ENCODE measurements at places on chromosomes 12 and 14.

DNA sequence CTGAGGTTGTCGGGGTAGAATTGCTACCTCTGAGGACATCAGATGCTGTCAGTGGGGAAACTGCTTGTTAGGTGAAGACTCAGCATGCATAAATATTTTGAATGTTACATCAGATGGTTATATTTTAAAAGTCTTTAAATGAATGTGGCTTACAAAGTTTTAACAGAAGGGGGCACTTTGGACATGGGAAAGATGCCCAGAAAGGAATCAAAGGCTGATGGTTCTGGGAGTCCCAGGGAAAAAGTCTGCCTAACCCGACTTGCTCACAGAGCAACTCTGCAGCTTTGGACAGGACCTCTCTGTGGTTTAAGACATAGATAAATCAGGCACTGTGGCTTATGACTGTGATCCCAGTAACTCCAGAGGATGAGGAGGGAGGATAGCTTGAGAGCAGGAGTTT, 474.9 kb downstream of the ATP23 start:
- no peak for DNase-seq

- DNase-seq = no peak
Observed at GRCh38 chr12:124780336-124780735, 83.3 kb downstream of the SCARB1 start.

- no peak for DNase-seq
Observed at GRCh38 chr12:103288016-103288415, 207.8 kb downstream of the C12orf42 start.

- no peak for DNase-seq
Observed at GRCh38 chr14:61471297-61472005, 150.1 kb downstream of the PRKCH start.

DNA sequence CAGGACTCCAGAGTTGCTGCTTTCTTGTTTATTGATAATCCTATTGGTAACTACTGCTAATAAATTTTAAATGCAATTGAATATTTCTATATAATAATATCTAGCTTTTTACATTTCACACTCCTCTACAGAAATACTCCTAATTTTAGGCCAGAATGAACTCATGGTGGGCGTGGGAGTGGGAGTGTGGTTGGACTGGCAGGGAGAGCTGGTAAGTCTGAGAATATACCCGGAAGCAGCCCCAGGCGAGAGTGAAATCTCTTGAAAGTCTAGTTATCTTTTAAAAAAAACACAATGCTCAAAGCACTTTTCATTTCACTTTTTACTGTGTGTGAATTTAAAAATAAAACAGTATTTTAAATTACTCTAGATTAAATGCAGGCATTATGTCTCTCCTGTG, 4.7 kb downstream of the TMEM263 start:
- DNase-seq = no peak

- DNase-seq = no peak
Observed at GRCh38 chr14:92122761-92123160, 992 bp downstream of the CPSF2 start.

DNA sequence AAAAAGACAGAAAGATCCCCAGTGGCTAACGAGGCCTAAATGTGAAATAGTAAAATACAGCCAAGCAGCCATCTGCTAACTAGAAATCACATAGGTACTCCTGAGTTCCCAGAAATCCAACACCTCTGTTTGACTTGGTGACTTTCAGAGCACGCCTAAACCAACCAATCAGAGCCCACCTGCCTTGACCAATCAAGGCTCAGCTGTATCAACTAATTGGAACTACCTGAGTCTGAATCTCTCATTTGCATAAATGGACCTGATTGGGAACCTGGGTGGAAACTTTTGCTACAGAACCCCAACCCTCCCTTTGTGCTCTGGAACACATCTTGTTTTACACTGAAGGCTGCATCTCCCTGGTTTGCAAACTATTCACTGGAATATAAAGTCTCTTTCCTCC, 5.1 kb upstream of the TCL1B start:
- DNase-seq = no peak

DNA sequence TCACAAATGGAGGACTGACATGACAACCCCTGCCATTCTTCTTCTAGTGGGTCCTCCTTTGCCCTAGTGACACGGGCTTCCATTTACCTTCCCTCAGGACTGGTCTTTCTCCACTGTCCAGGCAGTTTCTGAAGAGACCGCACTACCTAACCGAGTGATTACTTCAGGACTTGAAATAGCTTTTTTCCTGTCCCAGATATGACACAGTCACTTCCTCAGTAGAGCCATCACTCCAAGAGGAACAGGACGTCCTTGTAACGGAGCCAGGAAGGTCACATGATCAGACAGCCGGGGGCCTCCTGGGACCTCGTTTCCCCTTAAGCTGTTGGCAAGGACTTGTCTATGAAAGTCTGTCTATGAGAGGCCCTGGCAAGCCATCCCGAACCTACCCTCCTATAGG, 62.3 kb downstream of the FOS start:
- no peak for DNase-seq

- no peak for DNase-seq
Observed at GRCh38 chr14:94593376-94593748, 12.1 kb downstream of the SERPINA5 start.

DNA sequence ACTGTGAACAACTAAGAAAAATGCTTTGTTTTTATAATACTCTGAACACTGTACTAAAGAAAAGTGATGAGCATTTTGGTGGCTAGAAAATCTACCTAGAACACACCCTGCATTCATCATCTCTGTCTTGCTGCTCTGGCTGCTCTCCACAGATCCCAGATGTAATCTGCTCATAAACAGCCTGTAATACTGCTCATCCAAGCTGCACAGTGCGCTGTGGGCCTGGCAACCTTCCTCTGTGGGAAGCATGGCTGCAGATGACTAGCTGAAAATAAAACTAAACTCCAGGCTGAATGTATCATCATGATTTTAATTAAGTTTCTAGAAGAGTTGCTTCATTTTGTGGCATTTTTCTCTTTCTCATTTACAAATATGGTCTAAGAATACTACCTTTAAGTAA, 200.7 kb downstream of the SLC2A13 start:
- DNase-seq = no peak

DNA sequence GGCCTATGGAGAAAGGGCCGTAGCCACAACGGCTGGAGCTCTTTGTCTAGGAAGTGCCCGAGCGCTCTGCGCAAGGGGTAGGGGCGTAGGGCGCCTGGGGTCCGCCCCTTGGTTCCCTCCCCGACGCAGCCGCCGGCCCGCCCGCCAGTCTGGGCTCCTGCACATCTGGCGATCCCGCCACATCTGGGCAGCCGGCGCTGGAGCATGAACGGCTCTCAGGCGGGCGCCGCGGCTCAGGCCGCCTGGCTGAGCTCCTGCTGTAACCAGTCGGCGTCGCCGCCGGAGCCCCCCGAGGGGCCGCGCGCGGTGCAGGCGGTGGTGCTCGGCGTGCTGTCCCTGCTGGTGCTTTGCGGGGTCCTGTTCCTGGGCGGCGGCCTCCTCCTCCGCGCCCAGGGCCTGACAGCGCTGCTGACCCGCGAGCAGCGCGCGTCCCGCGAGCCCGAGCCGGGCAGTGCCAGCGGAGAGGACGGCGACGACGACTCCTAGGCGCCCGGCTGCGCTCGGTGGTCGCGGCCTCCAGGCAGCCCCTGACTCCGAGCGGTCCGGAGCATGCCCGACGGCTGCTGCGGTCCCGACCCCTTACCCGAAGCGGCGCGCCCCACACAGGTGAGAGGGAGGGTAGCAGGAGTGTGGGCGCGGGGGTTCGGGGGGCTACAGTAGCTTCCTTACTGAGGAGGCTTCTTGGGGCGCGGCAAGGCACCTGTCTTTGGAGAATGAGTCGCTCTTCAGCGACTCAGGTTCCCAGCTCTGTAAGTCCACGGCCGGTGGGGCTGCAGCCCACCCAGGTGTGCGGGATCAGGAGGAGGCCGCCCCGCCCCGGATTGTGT, at the start of gene SMIM41:
Gene SMIM41, plus strand, starts transcription at position 129 of the 827 bp plus-strand sequence. Its CDS starts 76 bp downstream, at position 205.
- DNase-seq = no peak

DNA sequence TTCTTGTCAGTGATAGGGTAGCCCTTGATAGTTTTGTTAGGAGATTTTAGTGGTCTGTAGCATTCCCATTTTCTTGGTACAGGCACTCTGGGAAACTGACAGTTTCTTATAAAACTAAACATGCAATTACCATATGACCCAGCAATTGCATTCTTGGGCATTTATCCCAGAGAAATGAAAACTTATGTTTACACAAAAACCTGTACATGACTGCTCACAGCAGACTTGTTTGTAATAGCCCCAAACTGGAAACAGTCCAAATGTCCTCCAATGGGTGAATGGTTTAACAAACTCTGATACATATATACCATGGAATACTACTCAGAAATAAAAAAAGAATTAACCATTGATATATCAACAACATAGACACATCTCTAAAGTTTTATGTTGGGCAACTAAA, 75.5 kb downstream of the BORCS5 start:
- no peak for DNase-seq

DNA sequence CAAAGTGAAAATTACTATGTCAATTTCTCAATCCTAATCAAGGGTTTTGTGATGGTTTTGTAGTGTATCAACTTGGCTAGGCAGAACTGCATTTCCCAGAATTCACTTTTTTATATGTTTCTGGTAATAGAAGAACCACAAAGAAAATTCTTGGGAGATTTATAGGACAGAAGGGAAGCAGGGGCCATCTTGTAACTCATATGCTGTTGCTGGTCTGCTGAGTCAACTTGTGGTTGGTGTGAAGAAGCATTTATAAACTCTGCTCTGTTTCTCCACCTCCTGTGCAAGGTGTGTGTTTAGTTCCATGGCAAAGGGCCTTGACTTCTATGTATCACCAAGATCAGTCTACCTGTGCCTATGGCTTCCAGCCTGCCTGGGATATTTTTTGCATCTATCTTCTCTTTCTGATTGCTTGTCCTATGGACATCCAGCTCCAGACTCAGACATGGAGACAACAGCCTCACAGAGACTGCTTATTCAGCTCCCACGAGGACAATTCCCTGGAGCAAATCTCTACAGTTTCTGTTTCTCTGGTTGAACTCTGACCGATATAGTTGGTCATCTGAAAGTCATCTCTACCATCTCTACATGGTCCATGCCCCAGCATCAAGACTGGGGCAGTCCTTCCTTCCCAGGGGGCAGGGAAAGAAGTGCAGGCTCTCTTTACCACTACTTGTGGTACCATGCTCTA, 364.3 kb upstream of the DDHD1 start:
- DNase-seq = no peak

DNA sequence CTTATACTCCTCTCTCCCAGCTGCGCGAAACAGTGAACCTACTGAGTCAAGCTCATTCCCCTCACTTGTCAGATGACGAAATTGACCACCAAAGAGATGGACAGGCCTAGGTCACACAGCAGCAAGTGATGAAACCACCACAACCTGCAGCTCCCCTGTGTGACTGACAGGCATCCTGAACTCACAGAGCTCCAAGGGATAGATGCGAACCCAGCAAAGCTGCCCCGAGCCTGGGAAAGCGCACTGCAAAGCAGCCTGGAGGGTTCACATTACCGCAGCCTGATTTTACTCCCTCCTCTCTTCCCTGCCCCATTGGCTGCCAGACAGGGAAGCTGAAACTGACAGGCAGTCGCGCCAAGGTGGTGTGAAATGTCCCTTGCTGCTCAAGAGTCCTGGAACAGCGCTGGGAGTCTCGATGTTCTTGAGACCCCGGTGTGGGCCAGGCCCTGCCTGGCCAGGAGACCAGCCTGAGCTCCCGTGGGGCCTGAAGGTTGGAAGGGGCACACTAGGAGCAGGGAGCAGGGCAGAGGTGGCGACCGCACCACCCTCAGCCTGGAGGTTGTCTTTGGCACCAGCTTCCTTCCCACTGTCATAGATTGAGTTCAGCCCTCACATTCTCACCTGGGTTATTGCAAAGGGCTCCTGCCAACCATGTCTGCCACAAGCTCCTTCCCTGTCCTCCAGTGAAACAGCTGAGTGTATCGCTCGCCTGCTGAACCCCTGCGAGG, 36.3 kb downstream of the SNRNP35 start:
- DNase-seq = no peak

- no peak for DNase-seq
Observed at GRCh38 chr14:24162093-24162492, 1.0 kb downstream of the IRF9 start.

DNA sequence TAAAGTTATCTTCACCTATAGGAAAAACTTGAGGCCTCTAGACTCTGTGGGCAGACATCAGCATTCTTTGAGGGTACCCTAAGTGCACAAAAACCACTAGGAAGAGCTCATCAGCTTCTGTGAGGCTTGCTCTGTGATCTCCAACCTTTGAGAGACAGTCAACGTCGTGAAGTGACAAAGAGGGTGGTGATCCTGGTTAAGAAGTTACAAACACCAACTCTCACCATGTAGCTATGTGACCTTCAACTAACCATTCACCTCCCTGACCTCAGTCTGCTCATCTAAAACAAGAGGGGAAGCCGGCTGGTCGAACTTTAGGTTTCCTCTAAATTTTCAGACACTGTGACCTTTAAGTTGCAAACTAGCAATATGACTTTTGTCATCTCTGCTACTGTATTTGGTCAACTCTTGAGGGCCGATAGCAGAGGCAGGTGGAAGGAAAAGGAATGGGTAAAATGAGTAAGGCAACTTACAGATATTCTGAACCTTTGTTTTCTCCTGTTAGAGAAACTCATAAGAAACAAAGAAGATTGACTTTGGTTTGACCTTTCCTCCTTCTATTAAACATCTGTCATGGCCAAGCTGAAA, 103.2 kb upstream of the PARP11 start:
- no peak for DNase-seq

- DNase-seq = no peak
Observed at GRCh38 chr12:130133851-130134562, 28.3 kb upstream of the FZD10 start.

DNA sequence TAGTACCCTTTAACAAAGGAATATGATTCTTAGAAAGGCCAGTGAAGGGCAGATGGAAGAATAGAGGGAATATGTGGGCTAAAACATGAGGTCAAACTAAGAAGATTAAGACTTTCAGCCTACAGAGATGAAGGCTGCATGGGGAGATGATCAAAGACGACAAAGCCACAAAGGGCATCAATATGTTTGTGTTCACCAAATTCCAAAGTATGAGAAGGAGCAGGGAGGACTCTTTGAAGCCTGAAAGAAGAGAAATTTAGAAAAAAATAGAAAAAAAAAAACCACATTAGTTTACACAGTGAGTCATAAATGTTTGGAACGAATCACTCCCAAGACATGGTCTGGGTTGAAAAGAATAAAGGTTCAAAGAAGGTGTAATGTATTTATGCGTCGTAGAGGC, 131.8 kb downstream of the NEDD1 start:
- DNase-seq = no peak

DNA sequence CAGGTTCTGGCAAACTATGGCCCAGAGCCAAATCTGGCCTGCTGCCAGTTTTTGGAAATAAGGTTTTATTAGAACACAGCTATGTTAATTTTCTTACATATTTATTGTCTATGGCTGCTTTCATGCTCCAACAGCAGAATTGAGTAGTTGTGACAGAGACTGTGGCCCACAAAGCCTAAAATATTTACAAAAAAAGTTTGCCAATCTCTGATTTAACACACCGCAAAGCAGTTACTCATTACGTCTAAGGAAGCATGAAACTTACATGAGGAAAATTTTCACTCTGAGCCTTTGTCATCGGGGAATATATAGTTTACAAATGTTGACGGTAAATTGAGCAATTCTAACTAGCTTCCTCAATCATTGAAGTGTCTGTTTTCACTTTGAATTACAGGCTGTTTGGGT, 96.5 kb downstream of the UNC79 start:
- no peak for DNase-seq
